ENCODE measurements at places on chromosomes 16 and 17.

GRCh38 chr17:58059141-58059540 lies 24.1 kb upstream of the DYNLL2 start:
- no peak for DNase-seq

DNA sequence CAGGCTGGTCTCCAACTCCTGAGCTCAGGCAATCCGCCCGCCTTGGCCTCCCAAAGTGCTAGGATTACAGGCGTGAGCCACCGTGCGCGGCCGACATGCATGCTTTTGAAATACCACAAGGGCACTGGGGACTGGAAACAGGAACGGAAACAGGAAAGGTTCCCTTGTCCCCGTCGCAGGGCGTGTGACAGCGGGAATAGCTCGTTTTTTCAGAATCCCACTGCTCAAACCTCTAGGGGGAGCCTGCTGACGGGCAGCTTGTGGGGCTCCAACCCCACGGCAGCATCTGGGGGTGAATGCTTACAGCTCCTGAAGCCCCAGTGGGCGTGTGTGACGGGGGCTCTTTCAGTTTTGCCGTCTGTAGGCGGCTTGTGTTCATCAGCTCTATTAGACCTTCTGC lies 18.8 kb upstream of the ASGR2 start:
- no peak for DNase-seq

- no peak for DNase-seq
Observed at GRCh38 chr17:63675231-63675606, 24.7 kb downstream of the LIMD2 start.

DNA sequence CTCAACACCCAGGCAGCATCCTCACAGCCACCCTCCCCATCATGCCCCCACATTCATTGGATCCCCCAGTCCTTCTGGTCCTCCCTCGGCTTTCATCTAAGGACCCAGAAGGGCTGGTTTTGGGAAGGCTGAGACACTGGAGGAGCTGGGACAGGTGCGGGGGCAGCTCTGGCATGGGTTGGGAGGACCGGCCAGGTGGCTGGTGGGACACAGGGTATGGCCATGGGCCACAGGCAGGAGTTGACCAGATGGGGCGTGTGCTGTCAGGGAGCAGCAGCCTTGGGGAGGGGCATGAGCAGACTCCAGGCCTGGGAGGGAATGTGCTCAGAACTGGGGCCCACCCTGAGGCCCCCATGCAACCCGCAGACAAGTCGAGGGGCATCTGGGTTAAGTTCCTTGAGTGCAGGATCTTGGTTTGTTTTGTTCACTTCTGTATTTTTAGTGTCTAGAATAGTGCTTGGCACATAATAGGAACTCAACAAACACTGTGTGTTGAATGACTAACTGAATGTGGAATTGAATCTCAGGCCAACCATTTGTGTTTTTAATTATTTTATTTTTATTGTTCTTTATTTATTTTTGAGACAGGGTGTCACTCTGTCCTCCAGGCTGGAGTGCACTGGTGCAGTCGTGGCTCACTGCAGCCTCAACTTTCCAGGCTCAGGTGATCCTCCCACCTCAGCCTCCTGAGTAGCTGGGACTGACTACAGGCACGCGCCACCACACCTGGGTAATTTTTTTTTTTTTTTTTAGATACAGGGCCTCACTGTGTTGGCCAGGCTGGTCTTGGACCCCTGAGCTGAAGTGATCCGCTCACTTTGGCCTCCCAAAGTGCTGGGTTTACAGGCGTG lies 5.6 kb downstream of the P2RX1 start:
- no peak for DNase-seq

DNA sequence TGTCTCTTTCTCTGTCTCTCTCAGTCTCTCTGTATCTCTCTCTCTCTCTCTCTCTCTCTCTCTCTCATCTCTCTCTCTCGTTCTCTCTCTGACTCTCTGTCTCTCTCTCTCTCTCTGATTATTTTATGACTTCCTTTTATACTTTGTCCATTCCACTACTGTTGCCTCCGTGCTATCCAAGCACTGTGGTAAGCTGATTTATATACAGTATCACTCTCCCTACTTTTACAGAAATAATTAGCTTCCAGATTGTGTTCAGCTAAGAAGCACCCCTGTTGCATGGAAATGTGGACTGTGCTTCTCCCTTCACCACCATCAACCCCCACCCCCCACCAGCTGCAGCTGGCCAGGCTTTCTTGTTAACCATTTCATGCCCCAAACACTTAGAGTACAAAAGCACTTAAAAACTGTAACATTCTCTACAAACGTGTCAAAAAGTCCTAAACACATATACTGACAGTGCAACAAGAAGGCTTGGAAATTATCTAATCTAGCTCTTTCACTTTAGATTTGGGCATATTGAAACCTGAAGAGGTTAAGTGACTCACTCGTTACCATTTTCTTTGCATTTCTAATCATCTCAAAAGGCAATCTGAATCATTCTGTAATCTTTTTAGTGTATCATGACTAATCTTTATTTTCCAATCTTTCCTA lies 11.6 kb upstream of the TMEM100 start:
- DNase-seq: no peak

DNA sequence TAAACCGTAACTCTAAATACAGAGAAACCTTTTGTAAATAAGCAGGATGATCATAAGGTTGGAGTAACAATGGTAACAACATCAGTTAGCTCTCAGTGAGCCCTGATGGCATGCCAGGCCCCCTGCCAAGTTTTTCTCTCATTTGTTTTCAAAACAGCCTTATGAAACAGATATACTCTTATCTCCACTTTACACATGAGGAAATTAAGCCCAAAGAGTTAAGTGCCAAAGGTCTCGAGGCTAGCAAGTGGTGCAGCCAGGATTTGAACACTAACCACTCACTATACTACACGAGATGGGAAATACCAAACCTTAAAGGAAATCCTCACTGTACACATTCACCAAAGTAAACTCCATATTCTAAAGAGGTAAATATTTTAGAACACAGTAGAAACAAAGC lies 15.0 kb downstream of the USP31 start:
- DNase-seq: no peak

- DNase-seq: no peak
Observed at GRCh38 chr17:42153919-42154742, 658 bp downstream of the RAB5C start.

DNA sequence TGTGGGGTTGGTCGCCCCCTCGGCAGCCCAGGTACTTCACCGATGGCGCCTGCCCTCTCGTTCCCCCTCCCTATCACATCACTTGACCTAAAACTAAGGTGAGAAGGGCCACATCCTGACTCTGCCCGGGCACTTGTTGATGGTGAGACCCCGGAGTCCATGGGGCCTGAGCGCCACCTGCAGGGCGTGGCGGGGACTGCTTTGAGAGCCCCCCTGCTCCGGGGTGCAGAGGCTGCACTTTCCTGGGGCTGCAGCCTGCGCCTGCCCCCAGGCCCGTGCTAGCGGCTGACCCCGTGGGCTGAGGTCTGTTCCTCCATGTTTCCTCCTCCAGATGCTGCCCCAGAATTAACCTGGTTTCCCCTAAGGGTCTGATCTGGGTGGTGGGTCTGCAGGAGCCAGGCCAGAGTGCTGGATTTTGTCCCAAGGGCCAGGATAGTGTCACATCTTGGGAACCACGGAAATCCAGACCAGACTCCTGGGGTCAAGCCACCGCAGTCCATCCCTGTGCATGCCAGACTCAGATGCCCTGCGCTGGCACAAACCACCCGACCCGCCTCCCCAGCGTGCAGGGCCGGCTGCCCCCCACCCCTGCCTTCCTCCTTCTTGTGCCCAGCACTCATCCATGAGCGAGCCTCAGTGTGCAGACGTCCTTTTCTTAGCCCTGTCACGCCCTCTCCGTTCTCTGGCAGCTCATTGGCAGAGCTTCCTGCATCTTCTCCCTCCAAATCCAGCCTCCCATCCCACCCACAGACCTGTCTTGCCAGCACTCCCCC lies 2.7 kb downstream of the NDUFAF8 start:
- no peak for DNase-seq

DNA sequence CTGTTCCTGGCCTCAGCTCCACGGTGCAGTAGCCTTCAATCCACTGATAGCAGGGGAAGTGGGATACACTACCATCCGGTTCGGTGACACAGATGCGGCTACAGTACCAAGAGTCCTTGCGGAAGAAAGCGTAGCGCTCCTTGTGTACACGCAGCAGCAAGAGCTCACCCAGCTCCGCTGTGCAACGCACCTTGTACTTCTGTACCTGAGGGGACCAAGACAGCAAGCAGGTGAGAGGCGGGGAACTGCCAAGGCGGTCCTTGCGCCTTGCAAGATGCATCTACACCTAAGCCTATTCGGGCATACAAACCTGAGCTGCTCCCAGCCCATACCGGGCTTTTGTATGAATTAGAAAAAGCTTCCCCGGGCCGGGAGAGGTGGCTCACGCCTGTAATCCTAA lies 1.5 kb downstream of the ALOXE3 start:
- DNase-seq: no peak

- no peak for DNase-seq
Observed at GRCh38 chr17:35584061-35584460, 3.1 kb upstream of the AP2B1 start.

GRCh38 chr17:73029991-73030390 lies 62.5 kb downstream of the SLC39A11 start:
- no peak for DNase-seq

- DNase-seq: no peak
Observed at GRCh38 chr16:11011326-11011725, 67.0 kb downstream of the CLEC16A start.

- DNase-seq: no peak
Observed at GRCh38 chr17:48738803-48739526, 10.4 kb upstream of the HOXB13 start.

DNA sequence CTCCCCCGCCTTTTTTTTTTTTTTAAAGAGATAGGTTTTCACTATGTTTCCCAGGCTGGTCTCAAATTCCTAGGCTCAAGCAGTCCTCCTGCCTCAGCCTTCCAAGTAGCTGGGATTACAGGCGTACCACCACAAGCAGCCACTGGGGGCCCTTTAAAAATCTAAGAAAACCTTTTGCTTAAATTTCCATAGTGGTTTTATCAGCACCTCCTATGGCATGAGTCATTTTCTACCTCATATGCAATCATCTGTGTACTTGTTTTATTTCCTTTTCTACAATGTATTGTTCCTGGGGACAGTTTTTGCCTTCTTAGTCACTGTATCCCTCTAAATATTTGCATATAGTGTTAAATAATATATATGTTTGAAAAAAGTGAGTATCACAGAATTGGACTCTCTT lies 29.2 kb downstream of the GNA13 start:
- no peak for DNase-seq

DNA sequence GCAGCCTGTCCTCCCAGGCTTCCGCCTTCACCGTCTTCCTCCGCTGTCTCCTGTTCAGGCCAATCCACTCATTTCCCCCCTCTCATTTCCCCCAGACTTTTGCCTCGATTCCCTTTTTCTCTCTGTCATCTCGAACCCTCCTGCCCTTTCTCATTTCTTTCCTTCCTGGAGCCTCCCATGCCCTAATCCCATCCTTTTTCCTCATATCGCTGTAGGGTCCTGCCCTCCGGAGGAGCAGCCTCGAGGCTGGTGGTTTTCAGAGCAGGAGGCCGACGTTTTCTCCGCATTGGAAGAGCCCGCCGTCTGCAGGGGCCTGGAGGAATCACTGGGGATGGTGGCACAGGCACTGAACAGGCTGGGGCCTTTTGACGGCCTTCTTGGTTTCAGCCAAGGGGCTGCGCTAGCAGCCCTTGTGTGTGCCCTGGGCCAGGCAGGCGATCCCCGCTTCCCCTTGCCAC lies 597 bp downstream of the OVCA2 start:
- no peak for DNase-seq

GRCh38 chr16:53482123-53482522 lies 20.9 kb downstream of the AKTIP start:
- no peak for DNase-seq

DNA sequence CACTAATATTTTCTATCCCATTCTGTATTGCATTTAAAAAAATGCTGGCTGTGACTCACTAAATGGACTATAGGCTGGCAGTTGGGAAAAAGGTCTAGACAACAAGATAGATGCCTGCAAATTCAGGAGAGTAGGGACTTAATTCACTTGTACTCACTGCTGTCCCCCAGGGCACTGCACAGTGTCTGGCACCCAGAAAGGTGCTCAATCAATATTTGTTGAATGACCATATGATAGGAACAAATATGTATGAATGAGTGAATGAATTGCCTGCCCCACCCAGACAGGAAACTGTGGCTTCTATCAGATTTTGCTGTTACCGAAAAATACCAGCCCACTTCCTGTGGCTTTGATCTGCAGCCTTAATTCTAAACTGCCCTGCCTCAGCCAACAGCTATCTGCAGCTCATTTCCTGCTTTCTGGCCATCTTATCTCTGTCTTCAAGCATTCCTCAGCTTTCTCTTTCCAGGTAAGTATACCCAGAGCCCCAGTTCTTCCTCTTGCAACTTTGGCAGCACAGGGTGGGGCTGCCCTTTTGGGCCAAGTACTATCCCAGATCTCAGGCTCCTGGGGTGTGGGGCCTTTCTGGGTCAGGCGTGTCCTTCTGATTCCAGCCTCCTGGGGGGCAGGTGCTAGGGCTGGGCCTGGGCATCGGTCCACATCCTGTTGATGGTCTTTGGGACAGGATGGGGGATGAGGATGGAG lies 15.3 kb upstream of the TNS4 start:
- DNase-seq: no peak

- no peak for DNase-seq
Observed at GRCh38 chr16:50533317-50533716, 14.9 kb upstream of the NKD1 start.

- no peak for DNase-seq
Observed at GRCh38 chr17:44830359-44831288, 537 bp upstream of the GJC1 start.

DNA sequence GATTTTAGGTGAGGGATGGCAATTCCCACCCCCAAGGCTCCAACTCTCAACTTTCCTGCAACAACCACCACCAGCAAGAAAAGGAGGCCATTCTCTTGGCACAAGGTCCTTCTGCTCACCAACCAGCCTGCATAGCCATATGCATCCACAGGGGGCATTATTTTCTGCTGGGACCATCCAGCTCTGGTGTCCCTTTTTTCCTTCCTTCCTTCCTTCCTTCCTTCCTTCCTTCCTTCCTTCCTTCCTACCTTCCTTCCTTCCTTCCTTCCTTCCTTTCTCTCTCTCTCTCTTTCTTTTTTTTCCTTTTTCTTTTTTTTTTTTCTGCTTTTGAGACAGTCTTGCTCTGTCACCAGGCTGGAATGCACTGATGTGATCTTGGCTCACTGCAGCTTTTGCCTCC lies 21.1 kb upstream of the COX10 start:
- DNase-seq: no peak

- DNase-seq: no peak
Observed at GRCh38 chr17:28641579-28641978, 3.4 kb downstream of the BLTP2 start.
